AG08396 (cell line): ENCODE measurements at places on chromosomes 12 and 14.

- no peak for DNase-seq
Observed at GRCh38 chr14:91029456-91030217, 30.8 kb downstream of the RPS6KA5 start.

DNA sequence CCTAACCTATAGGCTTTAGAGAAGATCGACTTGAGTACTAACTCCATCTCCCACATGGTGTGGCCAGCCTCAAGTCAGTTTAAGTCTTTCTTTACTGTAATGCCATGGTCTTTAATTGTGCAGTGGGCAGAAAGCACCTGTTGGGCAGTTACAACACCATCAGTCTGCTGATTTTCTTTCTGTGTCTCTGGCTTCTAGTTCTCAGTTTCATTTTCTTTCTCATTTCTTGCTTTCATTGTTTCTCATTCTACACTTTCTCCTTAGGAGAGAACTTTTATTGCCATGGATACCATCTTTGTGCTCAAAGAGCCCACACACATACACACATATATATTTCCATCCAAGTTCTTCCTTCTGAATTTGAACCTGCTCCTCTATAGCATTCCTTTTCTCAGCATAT, 96.1 kb upstream of the SLC16A7 start:
- DNase-seq = no peak

DNA sequence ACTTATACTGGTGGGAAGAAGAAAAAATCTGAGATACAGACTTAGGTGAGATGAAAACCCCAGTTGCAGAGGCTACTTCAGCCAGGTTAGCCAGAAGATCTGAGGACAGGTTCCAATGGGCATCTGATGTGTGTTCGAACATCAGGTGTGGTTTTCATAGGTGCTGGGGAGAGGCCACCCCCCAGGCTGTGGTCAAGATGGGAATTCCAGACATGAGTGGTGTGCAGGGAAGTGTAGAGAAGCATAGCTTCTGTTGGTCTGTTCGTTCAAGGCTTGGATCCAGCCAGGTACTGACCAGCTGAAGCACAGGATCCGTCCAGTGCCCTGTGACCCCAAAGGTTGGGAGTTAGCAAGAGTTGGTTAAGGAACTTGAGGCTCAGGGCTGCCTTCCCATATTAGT, 85.5 kb downstream of the SSPN start:
- no peak for DNase-seq

DNA sequence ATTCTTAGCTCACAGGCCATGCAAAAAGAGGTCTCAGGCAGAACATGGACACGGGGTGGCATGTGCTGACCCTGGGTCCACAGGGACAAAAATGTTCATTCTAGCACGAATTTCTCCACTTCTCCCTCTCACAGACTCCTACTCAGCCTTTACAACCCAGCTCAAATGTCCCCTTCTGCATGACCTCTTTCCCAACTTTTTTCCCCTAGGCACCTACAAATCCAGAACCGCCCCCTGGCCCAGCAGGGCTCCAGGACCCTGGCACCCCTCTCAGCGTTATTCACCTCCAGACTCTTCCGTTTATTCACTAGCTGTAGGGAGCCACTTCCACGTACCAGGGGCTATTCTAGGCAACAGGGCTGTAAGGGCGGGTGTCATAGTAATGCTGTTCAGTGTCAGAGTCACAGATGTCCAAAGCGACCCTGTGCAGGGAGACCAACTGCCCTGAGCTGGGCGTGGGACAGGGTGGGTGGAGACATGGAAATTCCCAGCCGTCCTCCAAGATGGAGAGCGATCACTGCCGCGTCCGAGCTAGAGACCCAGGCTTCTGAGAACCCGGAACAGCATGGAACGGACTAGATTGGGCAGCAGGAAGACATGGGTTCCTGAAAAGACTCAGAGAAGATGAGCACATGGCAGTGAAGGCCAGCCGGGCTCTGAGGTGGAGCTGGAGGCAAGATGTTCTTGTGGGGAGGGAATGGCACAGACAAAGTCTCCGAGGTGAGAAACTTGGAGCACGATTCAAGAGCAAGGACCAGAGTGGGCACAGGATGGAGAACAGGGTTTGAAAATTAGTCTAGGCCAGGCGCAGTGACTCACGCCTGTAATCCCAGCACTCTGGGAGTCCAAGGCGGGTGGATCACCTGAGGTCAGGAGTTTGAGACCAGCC, 274.9 kb upstream of the RTL1 start:
- no peak for DNase-seq

GRCh38 chr12:100404769-100405407, 48.0 kb downstream of the SLC17A8 start:
- DNase-seq = peak; percentile 14
